ENCODE measurements at places on chromosomes 3 and 15. TPM values are rescaled to one million over a fixed set of nuclear protein-coding genes. Genes with fewer than 3 reads are reported as not detected.

Gene NR2F2
- total RNA-seq, result 1.9 TPM

Gene SAXO2
- total RNA-seq, result 0.43 TPM

Gene CYP8B1
- not detected for total RNA-seq

DNA sequence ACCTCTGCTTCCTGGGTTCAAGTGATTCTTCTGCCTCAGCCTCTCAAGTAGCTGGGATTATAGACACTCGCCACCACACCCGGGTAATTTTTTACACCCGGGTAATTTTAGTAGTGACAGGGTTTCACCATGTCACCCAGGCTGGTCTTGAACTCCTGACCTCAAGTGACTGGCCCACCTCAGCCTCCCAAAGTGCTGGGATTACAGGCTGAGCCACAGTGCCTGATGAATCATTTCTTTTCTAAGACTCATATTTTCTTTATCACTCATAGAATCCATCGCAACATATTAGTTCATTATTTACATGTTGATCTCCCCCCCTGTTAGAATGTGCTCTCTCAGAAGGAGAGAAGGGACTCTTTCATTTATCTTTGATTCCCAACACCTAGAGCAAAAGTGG lies 109.5 kb upstream of the PTPRG start:
- DNase-seq, result no peak

DNA sequence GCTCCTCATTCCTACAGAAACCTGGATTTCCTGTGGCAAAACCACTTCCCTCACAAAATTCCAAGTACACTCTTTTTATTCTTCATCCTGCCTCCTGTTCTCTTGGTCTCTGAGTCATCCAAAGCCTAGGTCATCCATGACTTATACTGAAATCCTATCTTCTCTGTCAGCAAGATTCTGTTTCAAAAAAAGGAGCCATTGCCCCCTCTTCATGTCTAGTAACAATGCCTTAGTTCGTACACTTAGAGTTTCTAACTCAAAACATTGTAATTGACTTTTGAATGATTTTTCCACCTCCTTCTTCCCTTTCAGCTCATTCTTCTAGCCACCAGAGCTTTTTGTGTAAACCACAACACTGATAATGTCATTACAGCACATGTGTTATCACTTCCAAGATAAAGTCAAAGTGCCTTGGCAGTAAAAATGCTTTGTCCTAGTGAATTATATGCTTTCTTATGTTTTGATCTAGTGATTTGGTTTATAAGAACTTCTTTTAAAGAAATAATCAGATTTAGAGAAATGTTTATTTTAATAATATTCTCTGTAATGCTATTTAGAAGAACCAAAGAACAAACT lies 256.5 kb upstream of the NECTIN3 start:
- peak; percentile 90 for DNase-seq

GRCh38 chr3:101195951-101196713 lies 124.2 kb downstream of the IMPG2 start:
- peak; percentile 67 for DNase-seq

- no peak for DNase-seq
These were observed 12.9 kb downstream of the SPINT1 start for GRCh38 chr15:40856746-40857145.

- no peak for DNase-seq
These were observed 5.8 kb upstream of the C15orf61 start for GRCh38 chr15:67515090-67515489.

- no peak for DNase-seq
These were observed 295.1 kb upstream of the PROK2 start for GRCh38 chr3:72080095-72080494.

DNA sequence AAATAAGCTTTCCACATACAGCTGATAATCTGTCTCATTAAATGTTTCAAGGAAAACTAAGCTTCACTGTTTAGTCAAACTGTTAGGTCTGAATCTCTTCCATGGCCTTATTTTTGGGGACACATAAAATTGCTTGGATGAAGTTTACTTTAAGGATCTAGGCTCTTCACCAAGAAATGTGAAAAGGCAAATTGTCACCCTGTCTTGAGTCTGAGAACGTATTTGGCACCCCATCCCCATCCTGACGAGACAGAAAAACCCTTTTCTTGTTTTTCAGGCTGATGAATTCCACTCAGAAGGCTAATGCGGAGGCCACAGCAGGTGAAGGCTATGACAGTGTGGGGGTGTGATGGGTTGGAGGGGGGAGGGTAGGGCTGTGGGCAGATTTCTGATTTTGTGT lies 226.6 kb downstream of the GREM1 start:
- DNase-seq, result no peak

Gene CYP19A1
- 0.13 TPM for total RNA-seq

Gene SERINC4
- total RNA-seq, result not detected

DNA sequence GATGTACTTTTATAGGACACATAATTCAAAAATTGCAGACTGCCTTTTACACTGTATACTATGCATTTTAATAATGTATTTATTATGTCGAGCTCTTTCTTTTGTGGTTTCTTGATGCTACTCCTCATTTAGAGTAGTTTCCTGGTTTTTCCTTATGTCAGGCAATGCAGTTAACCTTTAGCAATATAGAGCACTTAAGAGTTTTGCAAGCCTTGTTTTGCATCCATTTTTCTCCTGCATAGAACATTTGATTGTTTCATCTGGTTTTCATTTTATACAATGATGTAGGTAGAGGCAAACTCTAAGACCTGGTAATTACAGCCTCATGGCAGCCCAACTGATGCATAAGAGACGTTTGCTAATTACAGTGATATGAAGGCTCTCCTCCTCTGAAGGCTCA lies 86.3 kb downstream of the PDZRN3 start:
- no peak for DNase-seq

Gene LYZL4
- total RNA-seq, result not detected

Gene FEZF2
- total RNA-seq, result not detected

DNA sequence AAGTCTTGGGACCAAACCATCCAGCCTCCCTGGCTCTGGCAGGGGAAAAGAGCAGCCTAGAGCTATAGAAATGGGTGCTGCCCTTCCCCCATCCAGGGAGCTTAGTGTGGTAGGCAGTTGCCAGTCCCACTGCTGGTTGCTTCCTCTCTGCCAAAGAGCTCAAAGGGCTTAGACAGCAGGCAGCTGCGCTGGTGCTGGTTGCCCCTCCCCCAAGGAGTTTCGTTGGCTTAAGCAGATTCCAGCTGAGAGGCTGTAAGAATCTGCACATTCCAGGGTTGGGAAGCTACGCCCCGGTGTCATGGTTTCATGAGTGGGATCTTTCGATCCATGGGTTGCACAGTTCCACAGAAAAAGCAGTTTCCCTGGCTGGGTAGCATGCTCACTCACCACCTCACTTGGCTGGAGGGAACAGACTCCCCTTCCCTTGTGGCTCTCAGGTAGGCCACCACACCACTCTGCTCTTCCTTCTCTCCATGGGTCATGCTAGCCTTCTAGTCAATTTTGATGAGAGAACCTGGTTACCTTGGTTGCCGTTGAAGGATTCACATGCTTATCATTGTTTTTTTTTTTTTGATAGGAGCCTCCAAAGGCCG lies 195.1 kb downstream of the EPHA6 start:
- DNase-seq, result no peak

- DNase-seq, result no peak
These were observed 275.0 kb downstream of the ADAMTSL3 start for GRCh38 chr15:83928878-83929418.

Gene GOLGA8G
- total RNA-seq, result not detected

DNA sequence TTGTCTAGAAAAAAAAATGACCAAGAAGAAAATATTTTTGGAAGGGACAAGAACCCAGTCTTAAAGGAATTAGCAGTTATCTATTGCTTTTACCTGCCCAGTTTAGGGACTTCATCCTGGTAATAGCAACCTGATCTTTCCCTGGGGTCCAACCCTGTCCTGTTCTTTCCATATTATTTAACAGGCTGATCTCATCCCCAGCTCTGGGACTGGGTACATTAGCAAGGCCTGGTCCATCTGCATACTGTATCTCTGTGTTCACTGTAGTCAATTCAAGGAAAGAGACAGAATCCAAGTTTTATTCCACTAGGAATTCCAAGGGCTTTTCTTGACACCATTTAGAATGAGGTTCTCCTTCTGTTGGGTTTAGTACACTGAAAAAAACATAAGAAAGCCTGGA lies 191.7 kb upstream of the GADL1 start:
- no peak for DNase-seq

- DNase-seq, result no peak
These were observed 32.7 kb downstream of the LRIG1 start for GRCh38 chr3:66467996-66468735.

- DNase-seq, result no peak
These were observed 355.9 kb downstream of the RSL24D1 start for GRCh38 chr15:54840621-54841398.

DNA sequence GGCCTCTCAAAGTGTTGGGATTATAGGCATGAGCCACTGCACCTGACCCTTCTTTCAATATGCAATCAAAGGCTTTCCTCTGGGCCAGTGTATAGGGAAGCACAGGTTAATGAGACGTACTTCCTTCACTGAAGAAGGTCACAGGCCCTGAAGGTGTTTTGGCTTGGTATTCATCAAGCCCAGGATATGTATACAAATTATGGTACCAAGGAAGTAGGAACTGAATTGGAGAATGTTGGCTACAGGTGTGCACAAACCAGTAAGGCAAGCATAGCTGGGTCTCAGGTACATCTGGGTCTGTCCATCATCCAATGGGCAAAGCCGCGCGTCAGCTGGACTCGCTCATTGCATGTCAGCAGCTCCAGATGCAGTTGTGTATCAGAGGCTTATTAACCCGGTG lies 237.9 kb downstream of the ADAMTS17 start:
- DNase-seq, result no peak

GRCh38 chr15:84648539-84648938 lies 5.5 kb downstream of the WDR73 start:
- DNase-seq, result no peak

- no peak for DNase-seq
These were observed 27.6 kb downstream of the HDAC11 start for GRCh38 chr3:13507570-13508339.

Gene SPESP1
- 148 TPM for total RNA-seq

Gene MST1R
- total RNA-seq, result not detected

GRCh38 chr3:141849056-141849815 lies 27.2 kb upstream of the ATP1B3 start:
- no peak for DNase-seq

DNA sequence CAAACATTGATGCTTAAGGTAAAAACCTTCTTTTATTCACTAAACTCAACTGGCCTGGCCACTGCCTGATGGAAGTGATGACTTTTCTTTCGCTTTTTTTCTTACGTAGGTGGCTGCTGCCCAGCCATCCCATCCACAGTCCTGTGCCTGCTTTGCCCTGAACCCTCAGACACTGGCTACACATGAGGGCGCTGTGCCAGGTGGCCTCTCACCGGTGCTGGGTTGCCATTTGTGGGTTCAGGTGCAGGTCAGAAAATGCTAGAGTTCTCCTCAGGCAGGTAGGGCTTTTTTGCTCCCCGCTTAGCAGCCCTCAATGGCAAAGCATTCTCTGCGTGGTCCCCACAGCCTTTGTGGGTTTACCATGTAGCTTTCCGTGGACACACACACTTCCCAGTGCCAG lies 88.3 kb upstream of the PRR23E start:
- DNase-seq, result no peak

Gene UBAP1L
- 31.5 TPM for total RNA-seq

GRCh38 chr15:29821416-29822099 lies 710 bp downstream of the TJP1 start:
- peak; percentile 59 for DNase-seq

DNA sequence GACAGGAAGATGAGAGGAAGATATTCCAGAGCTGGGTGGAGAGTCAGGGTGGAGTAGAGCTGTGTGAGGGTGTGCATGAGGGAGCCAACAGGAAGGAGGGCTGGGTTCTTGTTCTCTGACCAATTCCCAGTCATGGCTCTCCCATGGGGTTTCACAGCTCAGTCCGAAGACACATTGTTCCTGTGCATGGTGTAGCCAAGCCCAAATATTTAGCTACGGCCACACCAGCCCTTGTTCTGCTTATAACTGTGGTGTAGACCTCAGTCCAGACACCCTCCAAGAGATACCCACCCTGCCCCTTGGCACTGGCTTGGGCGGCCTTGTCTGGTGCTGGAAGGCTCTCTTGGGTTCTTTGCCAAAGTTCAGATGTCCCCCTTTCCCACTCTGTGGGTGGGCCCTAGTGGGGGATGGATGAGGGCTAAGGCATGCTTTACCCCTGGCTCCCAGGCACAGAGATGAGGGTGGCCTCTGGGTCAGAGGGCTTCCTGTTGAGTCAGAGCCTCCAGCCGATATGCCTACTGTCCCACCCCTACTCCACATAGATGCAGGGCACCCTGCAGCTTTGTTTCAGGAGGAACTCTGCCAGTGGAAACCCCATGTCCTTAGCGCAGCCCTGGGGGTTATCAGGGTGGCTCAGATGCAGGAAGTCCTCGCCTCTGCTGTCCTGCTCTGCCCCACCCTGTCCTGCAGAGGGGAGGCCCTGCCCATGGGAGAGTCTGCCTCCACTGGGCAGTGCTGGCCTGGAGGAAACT lies 271.2 kb upstream of the CTDSPL start:
- no peak for DNase-seq

GRCh38 chr3:183812761-183813445 lies 12.5 kb downstream of the MAP6D1 start:
- no peak for DNase-seq

Gene DYNLT2B
- total RNA-seq, result 1.0 TPM

DNA sequence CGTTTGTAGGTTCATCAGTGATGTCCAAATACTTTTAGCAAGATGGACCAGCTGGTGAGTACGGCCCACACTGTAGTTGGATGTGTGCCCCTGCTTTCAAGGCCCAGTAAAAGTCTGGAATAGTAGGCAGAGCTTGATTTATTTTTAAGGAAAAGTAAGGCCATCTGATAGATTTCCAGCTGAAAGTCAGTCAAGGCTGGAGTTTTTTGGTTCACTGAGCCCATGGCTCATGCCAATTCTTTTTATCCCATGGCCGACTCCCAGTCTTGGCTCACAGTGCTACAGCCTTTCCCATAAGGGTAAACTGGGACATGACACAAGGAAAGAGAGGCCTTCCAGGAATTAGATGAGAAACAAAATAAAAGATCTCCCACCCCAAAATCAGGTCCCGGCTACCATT lies 13.5 kb downstream of the CCDC80 start:
- no peak for DNase-seq

Gene PRR20G
- total RNA-seq, result not detected

Gene MKRN3
- not detected for total RNA-seq

Gene GP5
- not detected for total RNA-seq

DNA sequence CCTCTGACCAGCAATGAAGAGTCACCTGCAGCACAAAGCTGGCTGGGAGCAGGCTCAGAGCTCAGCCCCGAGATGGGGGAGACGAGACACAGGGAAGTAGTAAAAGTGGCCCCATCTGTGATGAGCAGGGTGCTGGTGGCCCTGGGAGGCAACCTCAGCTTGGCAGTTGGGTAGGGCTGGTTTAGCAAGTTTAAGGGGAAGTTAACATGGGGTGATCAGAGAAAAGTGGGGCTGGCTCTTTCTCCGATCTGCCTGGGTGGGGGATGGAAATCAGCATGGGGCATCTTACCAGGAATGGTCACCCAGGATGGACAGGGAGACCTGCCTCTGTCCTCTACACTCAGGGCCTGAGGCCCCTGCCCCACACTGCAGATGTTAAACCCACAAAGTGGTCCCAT lies 29.9 kb upstream of the SFMBT1 start:
- no peak for DNase-seq

DNA sequence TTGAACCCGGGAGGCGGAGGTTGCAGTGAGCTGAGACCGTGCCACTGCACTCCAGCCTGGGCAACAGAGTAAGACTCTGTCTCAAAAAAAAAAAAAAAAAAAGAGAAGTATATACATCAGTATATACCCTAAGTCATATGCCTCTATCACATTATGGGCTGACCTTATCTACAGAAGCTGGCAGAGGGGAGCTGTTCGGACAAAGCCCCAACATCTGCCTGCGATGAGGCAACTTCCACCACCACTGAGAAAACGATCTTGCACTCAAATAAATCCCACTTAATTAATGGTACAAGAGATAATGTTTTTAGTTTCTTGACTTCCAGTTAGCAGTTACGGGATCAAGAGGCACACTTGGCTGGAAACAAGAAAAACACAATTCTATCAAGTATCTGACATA lies 2.2 kb downstream of the GLT8D1 start:
- no peak for DNase-seq

Gene TRPM1
- total RNA-seq, result 105 TPM
